SHP77 treated with DMSO at 0.1 percent for 48 hours (cell line): ENCODE measurements at places on chromosomes 4 and X.
A peak's percentile ranks its signal among the peaks of the same experiment; 100 is the strongest.

DNA sequence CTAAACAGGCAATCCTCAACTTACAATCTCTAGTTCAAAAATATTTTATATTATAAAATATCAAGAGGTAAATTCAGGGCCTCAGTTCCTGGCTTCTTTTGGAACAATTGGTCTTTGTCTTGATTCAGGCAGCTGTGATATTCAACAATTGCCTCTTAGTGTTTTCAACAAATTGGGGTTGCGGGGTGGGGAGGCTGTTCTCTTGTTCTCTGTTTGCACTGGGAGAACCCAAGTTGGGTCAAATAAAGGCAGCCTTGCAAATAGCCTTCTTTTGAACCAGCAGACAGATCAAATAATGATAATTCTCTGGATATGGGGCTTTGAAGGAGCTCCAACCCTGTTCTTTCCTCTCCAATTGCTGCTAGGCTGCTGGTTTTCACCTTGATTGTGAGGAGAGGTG, 142.5 kb downstream of the COL4A5 start:
- DNase-seq, result no peak

GRCh38 chr4:151583157-151583914, 174.4 kb downstream of the FHIP1A start:
- DNase-seq, result no peak

DNA sequence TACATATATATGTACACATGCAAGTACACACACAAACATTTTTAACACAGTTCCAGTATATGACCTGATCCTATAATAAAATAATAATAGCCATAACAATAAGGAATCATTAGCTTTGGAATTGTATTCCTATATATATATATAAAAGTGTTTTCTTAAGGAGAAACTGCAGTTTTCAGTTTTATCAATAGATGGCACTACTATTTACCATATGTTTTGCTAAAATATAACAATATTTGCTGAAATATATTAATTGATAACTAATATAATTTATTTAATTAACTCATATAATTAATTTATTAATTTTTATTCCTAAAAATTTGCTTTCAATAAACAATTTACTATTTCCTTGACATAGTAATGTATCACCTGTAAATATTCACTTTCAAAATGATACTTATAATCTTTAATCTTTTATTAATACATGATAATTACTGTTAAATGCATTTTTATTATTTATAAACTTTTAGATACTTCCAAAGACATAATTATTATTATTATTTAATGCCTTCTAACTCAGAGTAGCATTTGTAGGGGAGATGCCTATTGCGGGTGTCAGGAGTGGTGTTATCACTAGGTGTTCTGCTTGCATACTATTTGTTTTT, 599.5 kb downstream of the FSTL5 start:
- DNase-seq, result no peak

GRCh38 chr4:83356899-83357661, 22.4 kb upstream of the HPSE start:
- no peak for DNase-seq

- no peak for DNase-seq
Observed at GRCh38 chr4:138741766-138742377, 273.7 kb upstream of the NOCT start.

- DNase-seq, result no peak
Observed at GRCh38 chrX:9038244-9038643, 4.3 kb upstream of the FAM9B start.

DNA sequence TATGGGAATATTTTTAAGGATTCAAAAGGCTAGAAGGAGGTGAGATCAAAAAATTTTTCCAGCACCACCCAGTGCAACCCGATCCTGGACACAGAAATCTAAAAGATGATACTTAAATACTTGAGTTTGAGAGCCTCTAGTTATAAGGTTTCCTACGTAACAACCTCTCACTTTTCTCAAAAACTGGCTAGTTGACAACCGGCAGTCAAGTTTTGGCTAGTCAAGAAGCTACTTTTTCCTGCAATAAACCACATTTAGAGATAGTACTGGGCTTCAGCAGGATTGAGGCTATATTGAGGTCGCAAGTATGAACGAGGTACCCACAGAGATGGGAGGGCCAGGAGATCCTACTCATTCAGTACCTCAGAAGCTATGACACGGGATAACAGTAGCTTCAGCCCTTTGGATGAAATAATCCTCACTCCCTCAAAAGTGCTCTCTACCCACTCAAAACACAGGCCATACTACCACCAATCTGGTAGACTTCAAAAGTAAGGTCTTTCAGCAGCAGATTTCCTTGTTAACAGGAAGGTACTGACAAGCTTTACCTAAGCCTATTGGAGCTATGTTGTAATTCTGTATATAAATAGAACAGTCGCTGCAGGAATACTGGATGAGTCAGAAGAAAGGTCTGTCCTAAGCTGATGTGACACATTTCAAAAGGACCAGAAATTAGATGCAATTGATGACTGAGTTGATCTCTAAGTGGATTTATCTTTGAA, 1.5 kb upstream of the TSPAN5 start:
- DNase-seq, result no peak

GRCh38 chr4:61198686-61199085, 1.4 kb upstream of the ADGRL3 start:
- no peak for DNase-seq

- no peak for DNase-seq
Observed at GRCh38 chr4:140243278-140243753, 89.3 kb upstream of the MAML3 start.

- no peak for DNase-seq
Observed at GRCh38 chr4:18935659-18936345, 914.2 kb upstream of the LCORL start.

- DNase-seq, result peak; percentile 11
Observed at GRCh38 chrX:41276661-41277506, 57.1 kb upstream of the DDX3X start.

DNA sequence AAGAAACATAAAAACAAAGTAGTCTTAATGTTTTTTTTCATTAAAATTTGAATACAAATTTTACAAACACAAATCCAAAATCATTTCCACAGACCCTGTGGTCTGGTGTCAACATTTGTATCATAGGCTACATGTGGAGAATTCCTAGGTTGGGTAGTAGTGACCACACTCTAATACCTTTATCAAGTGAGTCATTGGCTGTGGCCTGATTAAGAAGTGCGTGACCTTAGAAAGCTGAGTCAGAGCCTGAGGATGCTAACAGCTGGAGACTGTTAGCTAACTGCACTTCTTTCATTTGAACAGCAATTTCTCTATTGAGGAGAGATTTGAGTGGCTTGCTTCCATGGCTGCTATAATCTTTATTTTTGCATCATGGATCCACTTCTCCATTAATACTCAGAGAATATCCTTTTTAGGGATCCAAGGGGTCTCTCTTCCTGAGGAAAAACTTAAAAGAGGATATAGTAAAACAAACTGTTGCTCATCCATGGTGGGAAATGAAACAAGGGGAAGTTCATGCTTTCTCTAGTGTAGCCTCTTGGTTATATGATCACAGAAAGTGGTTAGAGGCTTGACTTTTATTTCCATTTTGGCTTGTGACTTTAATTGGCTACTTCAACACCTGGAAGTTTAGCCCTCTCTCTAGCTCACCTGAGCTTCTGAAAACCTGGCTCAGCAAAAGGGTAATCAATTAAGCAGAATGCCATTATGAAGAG, 335.8 kb downstream of the PABPC4L start:
- no peak for DNase-seq

- peak; percentile 9 for DNase-seq
Observed at GRCh38 chr4:88514557-88515511, 8.7 kb downstream of the PYURF start.

DNA sequence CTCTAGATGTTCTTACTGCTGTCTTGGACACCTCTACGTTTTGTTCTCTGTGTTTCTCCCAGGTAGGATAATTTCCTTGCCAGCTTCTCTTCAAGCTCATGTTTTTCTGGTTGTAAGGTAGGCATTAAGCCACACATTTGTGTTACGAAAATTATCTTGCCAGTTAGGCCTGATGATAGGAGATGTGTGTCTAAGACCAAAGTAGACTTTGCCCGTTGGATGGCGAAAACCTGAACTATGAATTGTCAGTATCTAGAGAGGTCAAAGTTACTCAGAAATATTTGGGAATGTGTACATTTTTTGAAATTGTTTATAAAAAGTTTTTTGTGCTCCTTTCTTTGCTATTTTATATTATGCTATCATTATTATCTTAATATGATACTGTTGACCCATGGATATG, 72.8 kb downstream of the FHIP1A start:
- no peak for DNase-seq

- DNase-seq, result no peak
Observed at GRCh38 chr4:73438582-73439215, 2.7 kb downstream of the AFP start.

DNA sequence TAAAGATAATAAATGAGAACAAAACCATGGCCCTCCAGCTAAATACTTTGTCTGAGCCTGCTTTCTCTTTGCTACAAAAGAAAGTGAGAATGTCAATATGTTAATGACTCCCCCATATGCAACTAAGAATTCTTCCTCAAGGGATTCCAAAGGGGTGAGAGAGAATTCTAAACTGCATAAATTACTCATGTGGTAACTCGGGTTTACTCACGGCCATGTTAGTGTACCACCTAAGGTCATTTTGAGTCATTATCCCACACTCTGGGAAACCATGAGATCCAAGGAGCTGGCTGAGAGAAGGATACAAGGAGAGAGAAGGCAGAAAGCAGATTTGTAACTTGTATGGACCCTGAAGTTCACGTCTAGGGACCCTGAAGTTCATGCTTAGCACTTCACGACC, 190.3 kb downstream of the DHX15 start:
- no peak for DNase-seq

- peak; percentile 1 for DNase-seq
Observed at GRCh38 chrX:50081282-50081889, 119.4 kb downstream of the AKAP4 start.

- DNase-seq, result no peak
Observed at GRCh38 chr4:166655231-166655630, 579.1 kb downstream of the SPOCK3 start.

GRCh38 chr4:75781305-75781704, 56.9 kb downstream of the USO1 start:
- no peak for DNase-seq

DNA sequence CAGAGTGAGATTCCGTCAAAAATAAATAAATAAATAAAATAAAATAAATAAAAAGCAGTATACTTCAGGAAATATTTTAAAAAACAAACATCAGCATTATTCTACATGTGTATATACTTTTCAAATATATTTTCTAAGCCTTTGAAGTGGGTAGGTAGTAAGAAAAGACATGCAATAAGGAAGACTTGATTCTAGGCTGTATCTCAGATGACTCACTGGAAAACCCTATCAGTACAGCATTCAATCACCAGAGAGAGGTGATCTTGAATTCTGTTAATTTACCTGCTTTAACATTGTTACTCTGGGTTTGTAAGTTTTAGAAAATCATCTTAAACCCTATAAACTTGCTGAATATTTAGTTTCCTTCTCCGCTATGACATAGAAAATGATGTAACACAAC, 106.6 kb upstream of the NAP1L5 start:
- no peak for DNase-seq

DNA sequence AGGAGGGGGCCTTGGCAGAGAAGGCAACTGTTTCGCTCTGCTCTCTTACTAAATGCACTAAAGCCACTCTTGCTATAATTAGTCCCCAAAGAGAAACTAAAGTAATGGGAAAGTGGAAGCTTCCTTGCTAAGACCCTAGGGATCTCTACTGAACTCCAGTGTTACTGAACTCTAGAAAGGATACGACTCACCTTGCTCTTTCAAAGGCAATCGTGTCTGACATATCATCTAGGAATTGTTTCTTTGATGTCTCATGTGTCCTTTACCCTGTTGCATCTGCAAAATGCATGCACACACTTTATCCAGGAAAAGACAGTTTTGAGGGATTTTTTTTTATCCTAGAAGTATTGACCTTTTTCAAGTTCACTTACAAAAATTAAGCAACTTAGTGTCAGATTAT, 148.1 kb upstream of the FAM9B start:
- DNase-seq, result no peak

- DNase-seq, result no peak
Observed at GRCh38 chr4:6750286-6751221, 32.0 kb upstream of the KIAA0232 start.

GRCh38 chr4:183920512-183920911, 15.4 kb downstream of the STOX2 start:
- no peak for DNase-seq

GRCh38 chr4:72886602-72887001, 182.9 kb downstream of the COX18 start:
- no peak for DNase-seq

DNA sequence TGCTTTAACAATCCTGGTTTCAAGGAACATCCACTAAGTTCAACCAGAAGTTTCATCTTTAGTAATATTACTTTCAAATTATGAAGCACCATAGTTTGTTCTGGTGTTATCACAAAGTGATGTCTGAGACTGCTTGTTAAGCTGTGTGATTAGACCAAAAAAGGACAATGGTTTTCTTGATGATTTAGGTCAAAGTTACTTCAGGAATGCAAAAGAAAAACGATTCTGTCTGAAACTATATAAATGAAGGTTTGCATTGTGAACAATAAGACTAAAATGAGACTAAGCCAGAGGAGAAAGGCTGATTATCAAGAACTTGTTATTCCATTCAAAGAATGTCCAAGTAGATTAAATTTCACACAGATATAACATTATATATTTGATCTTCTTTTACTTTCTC, 122.4 kb upstream of the ETNPPL start:
- DNase-seq, result no peak

DNA sequence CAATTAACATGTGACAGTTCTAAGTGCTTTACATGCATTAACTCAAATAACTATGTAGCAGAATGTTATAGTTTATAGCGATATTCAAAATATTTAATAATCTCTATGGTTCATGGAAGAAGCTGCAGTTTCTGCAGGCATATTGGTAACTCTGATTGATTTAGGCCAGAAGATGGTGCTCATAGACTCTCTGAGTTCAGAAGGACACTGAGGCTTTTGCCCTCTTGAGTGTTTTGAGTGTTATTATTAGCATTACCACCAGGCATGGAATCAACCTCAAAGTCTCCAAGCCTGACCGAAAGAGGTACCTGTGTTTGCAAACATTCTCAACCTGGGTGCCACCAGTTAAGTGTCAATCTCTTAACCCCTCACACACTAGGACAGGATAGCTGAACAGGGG, 792.3 kb upstream of the PCDH7 start:
- DNase-seq, result no peak

GRCh38 chr4:151325111-151325948, at the start of gene SH3D19:
TSS of gene SH3D19 (minus strand) at chr4:151325605. CDS start at chr4:151325352, 253 bp downstream.
- no peak for DNase-seq

DNA sequence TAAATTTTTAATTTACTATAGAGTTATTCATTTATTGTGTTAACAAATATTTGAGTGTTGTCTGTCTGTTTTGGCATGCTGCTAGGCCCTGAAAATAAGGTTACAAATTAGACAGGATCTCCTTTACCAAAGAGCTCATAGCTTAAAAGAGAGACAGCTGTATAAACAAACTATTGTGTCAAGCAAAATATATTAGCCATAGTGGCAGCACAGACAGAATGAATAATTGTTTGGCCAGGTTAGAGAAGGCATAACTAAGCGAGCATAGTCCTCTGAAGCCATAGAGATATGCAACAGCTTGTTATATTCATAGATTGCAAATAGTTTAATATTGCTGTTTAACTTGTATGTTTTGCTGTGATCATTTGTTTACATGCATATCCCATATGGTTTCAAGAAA, 66.7 kb upstream of the NDUFC1 start:
- peak; percentile 52 for DNase-seq
